ENCODE measurements at places on chromosomes 16 and 17. TPM values are rescaled to one million over a fixed set of nuclear protein-coding genes. Genes with fewer than 3 reads are reported as not detected.

DNA sequence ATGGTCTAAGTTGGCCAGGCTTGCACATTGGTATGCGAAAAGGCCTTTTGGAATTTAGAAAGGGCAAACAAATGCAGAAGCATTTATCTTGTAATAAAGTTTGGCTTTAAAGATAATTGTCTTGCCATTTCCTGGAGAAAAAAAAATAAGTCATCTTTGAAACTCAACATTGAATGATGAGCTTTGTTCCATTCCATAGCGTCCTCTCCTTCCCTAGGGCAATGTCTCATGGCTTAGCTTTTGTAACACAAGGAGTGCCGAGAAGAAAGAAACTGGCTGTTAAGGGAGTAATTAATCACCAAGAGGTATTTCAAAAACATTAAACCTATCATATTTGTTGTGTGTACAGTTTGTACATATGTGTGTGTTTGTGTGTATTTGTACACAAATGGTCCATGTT lies 372.3 kb downstream of the NPIPA8 start:
- DNase-seq = no peak

- no peak for DNase-seq
Observed at GRCh38 chr16:11914210-11915113, 1.3 kb downstream of the GSPT1 start.

DNA sequence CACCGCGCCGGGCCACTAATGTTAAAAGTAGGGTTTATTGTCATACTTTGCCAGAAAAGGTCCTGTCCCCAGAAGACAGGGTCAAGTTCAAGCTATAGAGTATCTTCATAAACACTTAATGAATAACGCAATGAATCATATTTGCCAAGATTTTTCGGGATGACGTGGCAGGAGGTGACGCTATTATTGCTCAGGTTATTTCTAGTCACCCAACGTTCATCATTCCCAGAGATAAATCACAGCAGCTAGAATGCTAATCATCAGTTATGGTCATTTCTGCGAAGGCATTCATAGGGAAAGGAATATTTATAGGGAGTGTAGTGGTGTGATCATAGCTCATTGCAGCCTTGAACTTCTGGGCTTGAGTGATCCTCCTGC lies 2.0 kb downstream of the TMC5 start:
- no peak for DNase-seq

GRCh38 chr17:73600103-73600871 lies 44.0 kb downstream of the SDK2 start:
- DNase-seq = no peak

DNA sequence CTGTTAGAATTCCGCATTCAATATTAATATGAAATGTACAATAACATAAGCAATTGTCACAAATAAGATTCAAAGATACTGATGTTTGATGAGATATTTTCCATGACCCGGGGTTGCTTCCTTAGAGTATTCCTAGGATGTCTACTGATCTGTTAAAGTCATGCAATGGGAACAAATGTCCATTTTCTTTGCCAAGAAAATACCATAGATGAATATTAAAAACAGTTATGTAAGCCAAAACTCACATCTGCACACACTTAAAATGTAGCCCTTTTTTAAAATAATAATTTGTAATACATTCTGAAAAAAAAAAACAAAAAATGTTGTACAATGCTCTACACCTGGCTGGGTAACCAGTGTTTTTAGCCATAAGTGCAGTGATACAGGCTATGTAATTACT lies 259.4 kb upstream of the AXIN2 start:
- DNase-seq = no peak

GRCh38 chr17:36496018-36496789 lies 9.7 kb downstream of the ZNHIT3 start:
- no peak for DNase-seq

DNA sequence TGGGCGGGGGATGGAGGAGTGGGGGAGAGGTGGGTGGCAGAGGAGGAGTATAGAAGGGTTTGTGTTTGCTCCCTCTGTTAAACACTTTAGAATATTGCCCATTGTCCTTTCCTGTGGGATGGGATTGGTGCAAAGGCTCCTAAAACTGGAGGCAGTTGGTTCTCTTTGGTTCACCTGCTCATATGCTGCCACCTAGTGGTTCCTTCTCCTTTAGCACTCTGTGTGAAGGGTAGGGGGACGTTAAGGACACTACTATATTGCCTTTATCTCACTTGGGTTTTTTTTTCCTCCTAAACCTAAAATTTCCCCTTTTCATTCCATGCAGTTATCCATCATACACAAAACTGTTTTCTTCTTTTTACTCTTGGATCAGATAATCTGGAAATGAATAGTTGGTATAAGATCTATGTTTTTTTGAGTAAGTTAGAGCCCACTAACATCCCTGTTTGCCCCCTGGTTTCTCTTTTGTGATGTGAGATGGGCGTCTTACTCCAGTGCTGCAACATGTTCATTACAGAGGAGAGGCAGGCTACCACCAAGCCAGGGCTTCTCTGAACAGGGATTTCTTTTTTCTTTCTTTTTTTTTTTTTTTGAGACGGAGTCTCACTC lies 23.8 kb downstream of the SNX11 start:
- peak; percentile 40 for DNase-seq

DNA sequence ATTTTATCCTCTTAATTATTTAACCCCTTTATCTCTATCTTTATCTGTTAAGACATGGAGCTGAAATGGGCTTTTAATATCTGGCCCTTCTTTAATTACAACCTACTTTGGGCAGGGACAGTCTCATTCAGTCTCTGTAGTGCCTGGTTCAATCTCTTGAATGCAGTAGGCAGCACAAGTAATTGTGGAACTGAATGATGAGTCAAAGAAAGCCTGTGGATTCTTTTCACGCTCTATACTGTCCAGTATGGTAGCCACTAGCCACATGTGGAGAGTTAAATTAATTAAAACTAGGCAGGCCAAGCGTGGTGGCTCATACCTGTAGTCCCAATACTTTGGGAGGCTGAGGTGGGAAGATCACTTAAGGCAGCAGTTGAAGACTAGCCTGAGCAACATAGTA lies 9.3 kb downstream of the BPTF start:
- no peak for DNase-seq

GRCh38 chr16:24700549-24701392 lies 28.7 kb upstream of the TNRC6A start:
- DNase-seq = no peak

- no peak for DNase-seq
Observed at GRCh38 chr17:80708480-80708879, 163.8 kb downstream of the RPTOR start.

DNA sequence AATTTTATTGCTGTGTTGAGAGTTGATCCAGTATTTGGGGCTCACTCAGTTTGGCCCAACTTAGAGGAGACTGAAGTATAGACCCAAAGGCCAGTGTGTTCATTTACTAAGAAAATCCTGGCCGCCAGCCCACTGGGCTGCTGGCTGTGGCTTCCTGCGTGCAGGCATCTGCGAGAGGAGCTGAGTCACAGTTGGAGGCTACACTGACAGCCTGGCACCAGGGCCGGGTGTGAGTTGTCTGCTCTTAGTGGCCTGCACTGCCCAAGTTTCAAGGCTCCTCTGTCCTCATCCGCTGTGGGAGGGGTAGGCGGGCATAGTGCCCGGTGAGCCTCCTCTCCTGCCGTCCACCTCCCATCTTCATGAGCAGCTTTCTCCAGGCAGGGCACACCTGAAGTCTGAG lies 54.2 kb downstream of the PLD6 start:
- no peak for DNase-seq

DNA sequence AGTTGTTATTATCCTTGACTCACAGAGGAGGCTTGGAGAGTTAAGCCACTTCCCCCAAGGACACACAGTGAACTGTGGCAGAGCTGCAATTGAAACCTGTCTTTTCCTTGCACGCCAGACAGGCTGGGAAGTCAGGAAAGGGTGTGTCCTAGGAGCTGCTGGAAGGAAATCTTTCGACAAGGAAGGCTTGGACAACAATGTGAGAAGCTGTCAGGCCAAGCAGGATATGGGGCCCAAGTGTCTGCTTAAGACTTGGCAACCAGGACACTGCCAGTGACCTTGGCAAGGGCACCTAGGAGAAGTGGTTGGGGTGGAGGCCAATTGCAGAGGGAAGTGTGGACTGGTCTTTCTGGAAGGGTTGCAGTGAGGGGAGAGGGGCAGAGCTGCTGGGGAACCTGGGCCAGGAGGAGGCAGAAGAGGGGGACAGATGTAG lies 2.1 kb upstream of the CAMKK1 start:
- no peak for DNase-seq

DNA sequence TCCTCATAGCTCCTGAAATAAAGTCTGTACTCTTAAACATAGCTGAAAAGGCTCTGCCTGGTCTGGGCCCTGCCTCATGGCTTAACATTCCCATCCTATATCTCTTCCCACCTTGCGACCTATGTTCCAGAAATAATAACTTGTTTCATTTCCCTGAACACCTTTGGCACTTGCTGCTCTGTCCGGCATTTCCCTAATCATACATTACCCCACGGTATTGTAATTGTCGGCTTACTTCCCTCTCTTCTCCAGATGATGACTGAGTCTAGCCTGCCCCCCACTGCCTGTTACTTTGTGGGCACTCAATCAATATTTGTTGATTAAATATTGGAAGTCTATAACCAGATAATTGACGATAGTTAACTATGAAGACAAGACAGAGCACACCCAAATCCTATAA lies 23.3 kb upstream of the SUPT4H1 start:
- no peak for DNase-seq

GRCh38 chr16:89586853-89587252 lies 11.3 kb downstream of the CPNE7 start:
- peak; percentile 19 for DNase-seq

GRCh38 chr16:89565506-89566372 lies 5.3 kb downstream of the RPL13 start:
- DNase-seq = peak; percentile 72

DNA sequence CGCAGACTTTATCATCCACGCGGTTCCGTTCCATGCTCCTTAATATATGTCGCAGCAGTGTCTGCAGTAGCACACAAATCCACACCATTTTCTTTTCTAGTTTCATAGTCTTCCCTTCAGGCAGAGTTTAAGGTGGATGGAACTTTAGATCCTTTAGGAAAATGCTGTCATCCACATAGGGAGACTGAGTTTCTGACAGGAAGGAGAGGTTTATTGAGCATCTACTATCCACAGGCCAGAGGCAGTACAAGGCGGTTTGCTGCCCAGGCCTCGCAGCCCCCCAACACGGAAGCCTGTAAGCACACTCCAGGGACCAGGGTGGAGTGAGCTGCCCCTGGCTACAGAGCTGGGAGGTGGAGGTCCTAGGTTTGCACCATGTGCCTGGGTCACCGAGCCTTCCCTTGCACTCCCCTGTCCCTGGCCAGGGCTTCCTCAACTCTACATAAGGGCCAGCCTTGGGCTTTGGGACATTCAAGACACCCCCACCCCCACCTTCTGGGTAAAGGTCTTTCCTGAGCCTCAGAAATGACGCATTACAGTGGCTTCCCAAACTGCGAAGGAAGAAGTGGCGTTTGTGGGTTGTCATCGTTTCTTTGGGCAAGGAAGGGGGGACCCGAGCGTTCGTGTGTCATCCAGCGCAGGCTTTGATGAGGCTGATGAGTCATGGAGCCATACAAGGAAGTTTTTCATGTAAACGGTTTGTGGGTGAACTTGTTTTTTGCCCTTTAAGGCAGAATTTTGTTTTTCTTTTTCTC lies 146.5 kb upstream of the PLCG2 start:
- no peak for DNase-seq

GRCh38 chr16:2022723-2023091 lies 3.1 kb downstream of the NPW start:
- DNase-seq = no peak

The KCNH6 gene
- 4.1 TPM for total RNA-seq

The MIEN1 gene
- 52.2 TPM for total RNA-seq

The CA10 gene
- total RNA-seq = 1.3 TPM

The TSNAXIP1 gene
- total RNA-seq = 3.4 TPM

The MYBBP1A gene
- total RNA-seq = 44.8 TPM

The MYO15A gene
- 4.0 TPM for total RNA-seq

The ACSM2A gene
- total RNA-seq = not detected

The KCNG4 gene
- total RNA-seq = not detected

The DPEP3 gene
- total RNA-seq = not detected

The IL17C gene
- not detected for total RNA-seq

The SYNGR2 gene
- 3.2 TPM for total RNA-seq

The LGALS9 gene
- total RNA-seq = 6.5 TPM

The KCNJ12 gene
- 9.6 TPM for total RNA-seq

The EPN3 gene
- 0.12 TPM for total RNA-seq

The NME3 gene
- total RNA-seq = 79.1 TPM

The APOH gene
- not detected for total RNA-seq

The SBK1 gene
- total RNA-seq = 117 TPM

The TMIGD1 gene
- not detected for total RNA-seq

The SUPT6H gene
- total RNA-seq = 108 TPM

Data from glutamatergic neuron (in vitro differentiated cells).